AG09309 (cell line): ENCODE measurements at places on chromosomes 16 and 17.

DNA sequence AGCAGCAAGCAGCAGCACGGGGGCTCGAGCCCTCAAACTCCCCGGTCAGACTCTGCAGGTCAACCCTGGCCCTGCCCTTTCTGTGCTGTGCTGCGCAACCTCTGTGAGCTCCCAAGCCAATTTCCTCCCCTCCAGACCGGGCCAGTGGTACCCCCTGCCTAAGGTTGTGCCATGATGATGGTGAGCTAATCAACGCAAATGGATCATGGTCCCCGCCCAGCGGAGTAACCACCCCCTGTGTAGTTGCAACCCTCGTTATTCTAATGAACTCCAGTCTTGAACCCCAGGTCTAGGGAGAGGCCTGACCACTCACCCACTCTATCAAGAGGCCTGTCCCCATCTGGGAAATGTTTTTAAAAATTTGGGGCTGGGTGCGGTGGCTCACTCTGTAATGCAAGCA, 201.8 kb upstream of the FOXF1 start:
- no peak for DNase-seq

GRCh38 chr16:85149776-85150175, 37.5 kb upstream of the CIBAR2 start:
- no peak for DNase-seq

DNA sequence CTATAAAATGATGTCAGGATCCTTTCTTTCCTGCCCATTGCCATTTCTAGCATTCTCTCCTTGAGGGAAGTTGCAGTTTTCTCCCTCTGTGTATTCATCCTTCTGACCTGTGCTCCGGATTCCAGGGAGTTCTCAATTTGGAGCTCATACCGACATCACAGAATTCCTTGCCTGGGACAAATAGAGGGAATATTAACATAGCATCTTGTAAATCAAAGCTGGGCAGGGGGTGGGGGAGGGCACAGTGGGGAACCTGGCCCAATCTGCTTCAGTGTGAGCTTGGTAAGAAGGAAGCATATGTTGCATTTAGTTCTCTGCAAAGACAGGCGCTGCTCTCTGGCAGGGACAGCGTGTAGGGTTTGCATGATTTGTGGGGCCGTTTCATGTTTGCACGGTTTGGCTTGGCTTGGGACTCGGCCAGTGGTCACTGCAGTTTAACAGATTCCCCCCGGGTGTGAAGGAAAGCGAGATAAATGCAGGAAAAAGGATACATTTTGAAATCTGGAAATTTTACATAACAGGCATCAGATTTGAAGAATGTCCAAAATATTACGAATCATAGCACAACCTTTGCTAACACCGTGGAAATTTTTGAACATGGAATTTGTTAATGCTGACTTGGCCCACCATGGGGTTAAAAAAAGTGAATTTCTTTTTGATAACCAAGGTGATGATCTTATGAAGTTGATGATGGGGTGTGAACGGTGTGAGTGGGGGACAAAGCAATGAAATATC, 178.0 kb downstream of the WWOX start:
- DNase-seq, result no peak

DNA sequence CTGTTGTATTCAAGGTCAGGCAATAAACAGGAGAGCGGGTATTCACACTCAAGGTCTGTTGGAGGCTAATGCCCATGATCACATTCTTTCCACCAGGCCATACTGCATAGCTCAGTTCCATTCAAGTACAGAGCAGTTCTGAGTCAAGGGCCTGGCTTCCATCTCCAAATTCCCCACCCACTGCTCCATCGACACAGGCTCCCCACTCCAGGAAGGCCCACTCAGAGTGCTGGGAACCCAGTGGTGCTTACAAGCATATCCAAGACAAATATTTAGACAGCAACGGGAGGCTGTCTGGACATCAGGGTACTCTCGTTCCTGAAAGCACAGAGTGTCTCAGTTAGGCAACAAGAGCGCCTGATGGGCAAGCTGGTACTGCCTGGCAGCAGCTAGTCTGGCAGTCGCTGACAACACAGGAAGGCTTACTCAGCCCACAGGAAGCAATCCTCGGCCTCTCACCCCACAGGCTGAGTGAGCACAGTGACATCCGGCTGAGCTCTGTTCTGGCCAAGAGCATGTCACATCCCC, 40.9 kb downstream of the RFFL start:
- peak; percentile 67 for DNase-seq

DNA sequence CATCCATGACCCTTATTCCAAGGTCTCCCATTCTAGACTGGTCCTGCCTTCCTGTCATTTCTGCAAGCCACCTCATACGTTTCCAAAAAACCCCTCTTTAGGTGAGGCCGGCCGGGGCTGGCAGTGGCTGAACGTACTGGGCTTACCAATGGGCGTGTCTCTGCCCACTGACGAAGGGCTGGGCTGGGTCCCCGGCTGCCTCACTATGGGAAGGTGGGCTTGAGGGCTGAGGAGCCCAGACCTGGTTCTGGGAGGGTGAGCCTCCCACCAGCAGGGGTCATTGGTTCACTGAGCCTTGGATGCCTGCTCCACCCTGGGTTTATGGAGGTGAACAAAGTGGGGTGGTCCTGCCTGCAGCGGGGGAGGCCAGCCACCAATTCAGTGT, 19.9 kb downstream of the KDM8 start:
- no peak for DNase-seq

GRCh38 chr17:41332239-41332638, 16.7 kb upstream of the KRTAP17-1 start:
- no peak for DNase-seq

DNA sequence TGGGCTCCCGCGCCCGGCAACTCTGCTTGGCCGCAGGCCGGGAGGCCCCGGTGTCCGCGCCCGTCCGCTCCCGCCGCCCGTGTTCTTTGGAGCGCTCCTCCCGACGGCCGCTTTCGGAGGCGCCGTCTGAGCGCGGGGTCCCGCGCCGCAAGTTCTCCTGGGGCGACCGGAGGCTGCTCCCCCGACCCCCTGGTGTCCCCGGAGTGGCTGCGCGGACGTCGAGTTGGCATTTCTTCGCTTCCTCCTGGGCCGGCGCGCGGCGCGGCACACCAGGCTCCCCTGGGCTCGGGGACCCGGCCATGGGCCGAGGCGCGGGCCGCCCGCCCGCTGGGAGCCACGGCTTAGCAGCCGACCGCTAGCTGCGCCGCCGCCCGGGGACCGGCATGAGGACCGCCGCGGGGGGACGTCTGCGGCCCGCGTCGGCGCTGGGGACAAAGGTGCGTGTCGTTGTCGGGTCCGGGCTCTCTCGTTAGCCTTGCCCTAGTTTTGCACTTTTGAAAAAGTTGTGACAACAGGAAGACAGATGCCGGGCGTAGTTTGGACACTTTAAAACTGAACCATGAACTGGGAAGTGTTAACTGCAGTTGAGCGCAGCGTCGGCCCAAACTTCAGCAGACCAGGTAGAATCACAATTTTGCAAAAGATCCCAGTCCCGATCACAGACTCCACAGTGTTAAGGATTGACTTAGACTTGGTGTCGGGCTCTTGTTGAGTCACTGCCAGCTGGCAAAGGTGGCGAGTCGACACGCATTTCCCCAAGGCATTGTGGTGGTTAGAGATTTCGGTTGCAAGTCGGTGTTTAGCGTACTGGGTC, 700 bp downstream of the UBN1 start:
- peak; percentile 8 for DNase-seq

- DNase-seq, result no peak
Observed at GRCh38 chr17:19755392-19755791, 7.3 kb upstream of the ALDH3A1 start.

- DNase-seq, result no peak
Observed at GRCh38 chr16:55242667-55243066, 81.3 kb upstream of the IRX6 start.

DNA sequence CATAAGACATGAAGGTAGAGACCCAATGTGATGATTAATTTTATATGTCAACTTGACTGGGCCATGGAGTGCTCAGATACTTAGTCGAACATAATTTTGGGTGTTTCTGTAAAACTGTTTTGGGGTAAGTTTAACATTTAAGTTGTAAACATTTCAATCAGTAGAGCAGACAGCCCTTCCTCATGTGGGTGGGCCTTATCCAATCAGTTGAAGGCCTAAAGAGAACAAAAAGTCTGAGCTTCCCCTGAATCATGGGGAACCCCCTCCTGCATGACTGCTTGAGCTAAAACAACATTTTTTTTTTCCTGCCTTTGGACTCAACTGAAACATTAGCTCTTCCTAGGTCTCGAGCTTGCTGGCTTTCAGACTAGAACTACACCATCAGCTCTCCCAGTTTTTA, 327.3 kb upstream of the SOX9 start:
- no peak for DNase-seq

DNA sequence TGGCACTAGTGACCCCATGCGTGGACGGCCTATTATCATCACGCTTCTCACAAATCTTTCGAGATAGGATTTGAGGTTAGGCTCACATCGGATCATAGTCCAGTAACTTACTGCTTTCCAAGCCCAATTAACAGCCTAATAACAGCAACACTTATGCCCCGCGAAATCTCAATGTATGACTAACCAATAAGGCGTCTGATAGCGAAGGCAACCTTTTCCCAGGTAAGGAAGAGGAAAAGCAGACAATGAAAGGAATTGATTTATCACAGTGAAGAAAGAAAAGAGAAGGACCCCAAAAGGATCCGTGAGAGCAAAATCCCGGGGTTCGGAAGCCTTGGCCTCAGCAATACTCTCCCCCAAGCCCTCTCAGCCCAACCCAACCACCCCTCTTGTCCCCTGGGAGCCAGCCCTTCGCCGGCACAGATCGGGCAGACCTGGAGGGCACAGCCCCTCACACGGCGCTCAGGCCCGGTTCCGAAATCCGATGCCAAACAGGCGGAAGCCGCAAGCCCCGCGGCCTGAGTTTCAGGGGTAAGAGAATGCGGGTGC, 534 bp downstream of the GPATCH8 start:
- no peak for DNase-seq
